ENCODE measurements at places on chromosomes 16 and 17.

DNA sequence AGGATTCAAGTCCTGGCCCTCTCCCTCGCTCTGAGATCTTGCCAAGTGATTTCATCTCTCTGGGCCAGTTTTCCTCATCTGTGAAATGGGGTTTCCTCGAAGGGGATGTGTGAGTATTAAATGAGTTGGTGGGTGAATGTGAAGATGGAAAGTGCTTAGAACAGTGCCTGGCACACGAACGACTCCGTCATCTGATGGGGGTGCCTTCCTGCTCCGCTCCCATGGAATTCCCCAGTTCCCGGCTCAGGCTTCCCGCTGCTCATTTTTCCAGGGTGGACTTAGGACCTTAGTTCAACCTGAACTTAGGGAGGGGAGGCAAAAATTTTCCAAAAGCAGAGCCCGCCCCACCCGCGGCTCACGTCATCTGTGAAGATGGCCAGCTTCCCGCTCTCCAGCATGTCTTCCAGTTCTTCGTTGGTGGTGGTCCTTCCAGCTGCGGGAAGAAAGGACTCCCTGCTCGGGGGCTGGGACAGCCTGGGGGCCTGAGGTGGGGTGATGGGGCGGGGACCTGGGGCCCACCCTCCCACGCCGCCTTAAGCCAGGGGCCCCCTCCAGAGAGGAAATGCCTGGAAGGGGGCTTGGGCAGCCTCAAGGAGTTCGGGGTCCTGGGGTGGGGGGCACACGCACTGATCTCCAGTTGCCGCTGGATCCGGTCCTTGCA is 11.4 kb downstream of the HSD3B7 start:
- DNase-seq: no peak

DNA sequence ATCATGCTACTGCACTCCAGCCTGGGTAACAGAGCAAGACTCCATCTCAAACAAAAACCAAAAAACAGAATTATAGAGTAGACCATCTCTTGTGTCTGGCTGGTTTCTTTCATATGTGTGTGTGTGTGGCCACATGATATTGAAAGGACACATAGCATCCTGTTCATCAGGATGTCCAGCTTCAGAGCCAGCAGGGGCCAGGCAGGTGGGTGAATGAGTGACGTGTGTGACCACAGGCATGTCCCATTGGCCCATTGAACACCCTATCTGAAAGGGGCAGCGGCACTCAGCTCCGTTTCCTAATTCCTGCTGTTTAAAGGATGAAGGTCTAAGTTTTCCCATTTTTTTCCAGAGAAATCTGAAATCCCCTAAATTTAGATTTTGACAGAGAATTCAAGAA is 174.2 kb downstream of the PRKCB start:
- DNase-seq: no peak

DNA sequence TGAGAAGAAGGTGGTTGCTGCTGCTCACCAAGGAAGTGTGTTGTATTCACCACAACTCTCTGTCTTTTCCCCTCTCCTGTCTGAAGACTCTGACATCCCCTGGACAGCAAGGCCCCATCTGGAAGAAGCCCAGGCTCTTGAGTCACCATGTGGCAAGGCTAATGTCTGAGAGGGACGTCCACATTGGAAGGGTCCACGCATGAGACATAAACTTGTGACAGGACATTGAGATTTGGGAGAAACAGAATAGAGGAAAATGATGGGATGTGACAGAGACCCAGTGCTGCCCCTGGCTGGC is 176.5 kb downstream of the IRF8 start:
- no peak for DNase-seq

DNA sequence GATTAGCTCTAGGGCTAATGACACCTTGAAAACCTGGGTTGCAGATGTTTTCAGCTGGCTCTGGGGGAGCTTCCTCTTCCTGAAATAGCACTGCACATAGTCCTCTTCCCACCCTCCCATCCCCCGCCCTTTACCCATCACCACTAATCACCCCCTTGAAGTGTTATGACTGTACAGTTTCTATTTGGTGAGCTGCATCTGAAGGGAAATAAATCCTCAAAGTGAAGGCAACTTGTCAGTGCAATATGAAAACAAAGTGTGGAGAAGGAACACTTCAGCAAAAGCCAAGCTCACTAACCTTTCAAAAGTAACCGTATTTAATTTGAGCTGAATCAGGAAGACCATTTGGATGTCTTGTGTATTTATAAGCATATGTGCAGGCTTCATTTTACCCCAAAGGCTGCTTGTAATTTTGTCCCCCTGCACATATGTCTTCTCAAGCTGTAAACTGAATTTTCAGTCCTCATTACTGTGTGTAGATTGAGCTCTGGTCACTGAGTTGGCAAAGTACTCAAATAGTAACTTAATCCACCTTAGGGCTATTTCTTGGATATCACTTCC is 44.1 kb upstream of the CA10 start:
- DNase-seq: no peak

DNA sequence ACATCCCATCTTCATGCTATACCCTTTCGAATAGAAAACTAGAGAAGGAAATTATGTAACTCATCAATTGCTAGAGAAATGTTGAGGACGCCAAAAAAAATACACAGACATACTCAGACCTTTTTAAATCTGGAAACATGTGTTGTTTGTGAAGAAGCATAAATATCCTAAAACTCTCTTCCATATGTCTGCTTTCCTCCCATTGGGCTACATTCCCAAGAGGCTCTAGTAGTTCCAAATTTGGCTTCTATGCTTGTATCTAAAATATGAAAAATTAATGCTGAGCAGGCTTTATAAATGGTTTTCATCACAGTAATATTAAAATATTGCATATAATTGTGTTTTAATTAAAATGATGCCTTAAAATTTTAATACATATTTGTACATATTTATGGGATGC is 297.9 kb upstream of the PSMD7 start:
- no peak for DNase-seq

DNA sequence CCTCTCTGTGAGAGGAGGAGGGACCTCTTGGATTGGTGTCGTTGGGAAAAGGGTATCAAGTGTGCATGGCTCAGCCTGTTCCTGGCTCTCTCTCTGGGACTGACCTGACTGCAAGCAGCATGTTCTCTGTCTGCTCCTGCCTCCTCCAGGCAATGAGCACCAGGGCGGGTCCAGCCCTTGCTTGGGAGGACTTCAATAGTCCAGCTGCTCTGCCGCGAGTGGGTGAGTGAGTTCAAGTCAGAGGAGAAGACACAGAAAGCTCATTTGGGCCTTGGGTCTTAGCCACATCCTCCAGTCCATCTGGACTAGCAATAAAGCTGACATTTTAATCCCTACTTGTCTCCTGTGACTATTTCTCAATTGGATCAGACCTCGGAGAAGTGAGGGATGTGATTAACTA is 25.2 kb upstream of the TNS4 start:
- no peak for DNase-seq

Data from ELR (cell line).